ENCODE measurements at places on chromosomes 12 and 14.

GRCh38 chr12:18658179-18658578 lies 79.6 kb downstream of the PLCZ1 start:
- DNase-seq, result no peak

- DNase-seq, result no peak
These were observed 31.6 kb downstream of the MOAP1 start for GRCh38 chr14:93153121-93153520.

GRCh38 chr14:93775744-93776143 lies 12.5 kb downstream of the PRIMA1 start:
- DNase-seq, result no peak

DNA sequence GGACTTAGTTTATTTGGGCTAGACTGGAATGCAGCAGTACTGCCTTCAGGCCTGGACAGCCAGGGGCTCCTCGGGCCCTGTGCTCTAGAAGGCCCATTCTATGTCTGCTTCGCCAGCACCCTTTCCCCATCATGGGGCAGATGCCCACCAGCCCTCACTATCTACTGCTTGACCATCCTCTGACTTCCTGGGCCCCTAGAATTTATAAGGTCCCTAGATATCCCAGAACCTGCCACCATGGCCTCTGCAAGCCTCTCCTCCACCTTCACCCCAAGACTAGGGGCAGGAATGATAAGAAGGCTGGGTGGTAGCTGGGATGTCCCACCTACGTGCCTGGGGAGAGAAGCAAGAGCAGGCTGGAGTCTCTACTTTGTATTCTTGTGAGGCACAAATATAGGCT lies 58.8 kb upstream of the STRN3 start:
- DNase-seq, result no peak

DNA sequence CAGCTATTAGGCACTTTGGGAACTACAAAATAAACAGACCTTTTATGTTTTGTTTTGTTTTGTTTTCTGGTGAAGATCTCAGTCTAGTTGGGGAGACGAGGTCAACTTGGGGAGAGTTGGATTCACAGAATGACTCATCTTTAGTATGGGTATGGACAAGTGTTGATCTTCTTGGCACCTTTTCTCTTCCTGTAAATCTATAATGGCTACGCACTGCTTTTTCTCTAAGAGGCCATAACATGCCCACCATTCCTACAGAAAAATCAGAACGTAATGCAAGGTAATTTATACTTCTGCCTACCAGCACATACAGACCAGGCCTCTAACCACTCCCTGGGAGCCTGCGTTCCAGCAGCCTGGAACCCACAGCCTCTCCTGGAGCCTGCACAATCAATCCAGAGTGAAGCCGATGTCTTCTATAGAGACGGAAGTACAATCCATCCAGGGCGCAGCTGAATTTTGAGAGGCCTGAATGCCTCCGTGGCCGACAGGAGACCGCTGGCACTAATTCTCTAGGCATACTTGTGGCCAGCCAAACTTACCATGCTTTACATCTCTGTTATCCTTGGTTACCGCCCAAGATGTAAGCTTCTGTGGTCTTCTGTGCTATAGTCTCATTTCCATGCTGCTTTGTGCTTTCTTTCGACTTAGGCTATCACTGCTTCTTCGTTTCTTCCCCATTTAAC lies 717 bp downstream of the PPHLN1 start:
- no peak for DNase-seq

DNA sequence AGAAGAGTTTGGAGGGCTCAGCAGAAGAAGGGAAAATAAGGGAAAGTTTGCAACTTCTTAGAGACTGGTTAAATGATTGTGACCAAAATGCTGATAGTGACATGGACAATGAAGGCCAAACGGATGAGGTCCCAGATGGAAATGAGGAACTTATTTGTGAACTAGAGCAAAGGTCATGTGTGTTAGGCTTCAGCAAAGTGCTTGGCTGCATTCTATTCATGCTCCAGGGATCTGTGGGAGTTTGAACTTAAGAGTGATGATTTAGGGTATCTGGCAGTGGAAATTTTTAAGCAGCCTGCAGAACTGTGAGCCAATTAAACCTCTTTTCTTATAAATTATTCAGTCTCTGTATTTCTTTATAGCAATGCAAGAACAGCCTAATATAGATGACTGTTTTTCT lies 88.9 kb upstream of the ARHGAP5 start:
- no peak for DNase-seq

GRCh38 chr12:45671254-45671653 lies 58.3 kb upstream of the ARID2 start:
- DNase-seq, result no peak

GRCh38 chr14:47778631-47779030 lies 103.2 kb upstream of the MDGA2 start:
- no peak for DNase-seq

DNA sequence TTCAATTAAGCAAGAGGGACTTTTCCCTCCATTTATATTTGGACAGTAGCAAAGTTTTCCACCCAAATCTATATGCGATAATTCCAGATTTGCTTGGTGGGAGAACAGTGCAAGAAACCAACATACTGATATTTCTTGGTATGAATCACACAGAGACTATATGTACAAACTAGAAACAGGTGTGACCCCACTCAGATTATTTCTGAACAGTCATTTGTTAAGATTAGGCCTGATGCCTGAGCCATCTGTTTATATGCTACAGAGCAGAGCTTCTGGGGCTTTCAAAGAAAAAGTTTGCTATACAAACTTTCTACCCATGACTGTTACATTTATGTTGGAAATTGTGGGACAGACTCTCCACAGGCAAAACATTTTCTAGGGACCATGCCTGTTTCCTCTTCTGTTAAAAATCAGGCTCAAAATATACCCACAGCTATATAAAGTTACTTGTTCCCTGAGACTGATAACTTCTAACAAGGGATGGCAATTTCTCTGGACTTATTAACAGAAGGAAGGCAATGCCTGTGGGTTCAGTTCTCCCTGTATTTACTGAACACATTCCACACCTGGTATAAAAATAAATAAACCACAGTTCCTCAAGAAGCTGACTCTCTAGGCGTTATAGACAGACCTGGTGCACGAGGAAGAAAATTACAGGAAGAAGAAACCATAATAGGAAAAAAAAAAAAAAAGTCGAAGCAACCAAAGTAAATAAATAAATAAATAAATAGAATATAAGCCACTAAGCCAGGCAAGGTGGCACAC lies 8.0 kb downstream of the PTPN21 start:
- no peak for DNase-seq

GRCh38 chr14:85016496-85016895 lies 513.4 kb upstream of the FLRT2 start:
- DNase-seq, result no peak

DNA sequence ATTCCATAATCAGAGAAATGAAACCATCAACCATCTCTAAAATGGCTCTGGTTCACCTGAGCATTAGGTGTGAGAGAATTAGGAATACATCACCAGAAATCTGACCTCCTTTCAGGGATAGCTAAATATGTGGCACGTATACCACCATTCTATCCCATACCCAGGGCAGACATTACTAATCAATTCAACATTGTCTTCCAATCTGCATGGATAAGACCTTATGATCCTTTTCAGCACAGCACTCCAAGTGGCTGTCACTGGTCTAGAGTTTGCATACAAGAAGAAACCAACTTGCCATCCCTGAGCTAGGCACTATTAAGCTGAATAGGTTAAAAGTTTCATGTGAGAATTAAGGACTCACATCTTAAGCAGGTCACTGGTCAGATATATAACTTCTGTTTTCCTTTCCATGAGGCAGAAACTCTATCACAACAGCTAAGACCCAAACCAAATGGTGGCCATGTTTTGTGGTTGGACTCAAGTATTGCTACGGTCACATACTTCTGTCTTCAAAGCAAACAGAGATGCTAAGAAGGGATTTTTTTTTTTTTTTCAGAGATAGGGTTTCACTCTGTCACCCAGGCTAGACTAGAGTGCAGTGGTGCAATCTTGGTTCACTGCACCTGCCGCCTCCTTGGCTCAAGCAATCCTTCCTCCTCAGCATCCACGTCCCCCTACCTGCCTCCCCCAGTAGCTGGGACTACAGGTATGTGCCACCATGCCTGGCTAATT lies 249.0 kb downstream of the DPF3 start:
- DNase-seq, result no peak

- DNase-seq, result no peak
These were observed 140.8 kb downstream of the PTCSC3 start for GRCh38 chr14:36035675-36036074.

Measured in activated T-helper 1 cell treated with anti-CD3 and anti-CD28 coated beads, Interleukin-12 subunit alpha, Interleukin-12 subunit beta, Interleukin-2, Interleukin-4 antibody, amounts not matched to agents 30 ng/mL and 10 ng/mL and 1 ng/mL, durations not matched to agents 14 hours and 24 hours and 36 hours (primary cell).